ENCODE measurements at places on chromosomes 4 and X.

- DNase-seq = no peak
Observed at GRCh38 chr4:156962058-156962358, 9.6 kb downstream of the PDGFC start.

GRCh38 chrX:96563646-96564045 is 121.0 kb upstream of the DIAPH2 start:
- DNase-seq = no peak

DNA sequence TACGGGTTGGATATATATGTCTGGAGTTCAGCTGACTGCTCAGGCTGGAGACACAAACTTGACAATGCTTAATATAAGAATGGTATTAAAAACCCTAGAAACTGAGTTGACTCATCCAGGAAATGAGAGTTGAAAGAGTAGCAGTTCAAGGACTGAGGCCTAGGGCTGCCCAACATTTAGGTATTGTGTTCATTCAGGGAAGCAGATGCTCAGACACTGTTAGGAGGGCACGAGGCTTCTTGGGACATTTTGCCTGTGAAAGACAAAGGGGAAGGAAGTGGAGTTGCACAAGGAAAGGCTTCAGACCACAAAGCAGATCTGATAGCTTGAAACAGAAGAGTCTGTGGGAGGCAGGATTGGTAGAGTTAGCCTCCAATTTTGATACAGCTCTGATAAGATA is 52.0 kb upstream of the HS3ST1 start:
- DNase-seq = peak; percentile 82

GRCh38 chrX:77088233-77088632 is 359.0 kb upstream of the FGF16 start:
- no peak for DNase-seq

- no peak for DNase-seq
Observed at GRCh38 chr4:33054656-33055196, 2334.6 kb downstream of the PCDH7 start.

DNA sequence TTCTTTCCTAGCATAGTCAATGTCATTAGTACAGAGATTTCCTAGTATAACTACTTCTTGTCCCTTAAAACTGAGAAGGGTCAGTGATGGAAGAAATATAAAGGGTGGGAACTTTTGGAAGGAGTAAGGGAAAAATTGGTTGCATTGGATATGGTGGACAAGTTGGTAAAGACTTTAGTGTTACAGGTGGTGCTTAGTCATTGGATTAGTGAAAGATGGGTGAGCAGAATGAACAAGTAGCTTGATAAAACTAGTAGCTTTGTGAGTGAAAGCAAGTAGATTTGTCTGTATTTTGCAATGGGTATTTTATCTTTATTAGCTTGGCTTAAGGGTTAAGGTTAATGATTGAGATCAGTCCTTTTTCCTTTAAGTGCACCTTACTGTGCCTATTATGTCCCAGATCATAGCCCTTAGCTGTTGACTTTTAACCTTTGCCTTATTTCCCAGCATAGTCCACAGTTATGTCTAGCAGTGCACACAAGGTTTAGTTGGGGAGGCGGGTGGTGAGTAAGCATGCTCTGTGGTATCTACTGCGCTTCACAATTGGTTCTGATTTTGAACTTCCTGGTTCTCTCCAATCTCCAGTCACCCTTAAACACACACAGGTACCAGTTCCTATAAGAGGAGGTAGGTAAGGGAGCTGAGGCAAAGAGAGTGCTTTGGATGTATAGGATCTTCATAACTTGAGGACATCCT is 9.5 kb downstream of the WDR44 start:
- DNase-seq = no peak

GRCh38 chr4:87783781-87784180 is 15.6 kb upstream of the IBSP start:
- DNase-seq = no peak

- DNase-seq = no peak
Observed at GRCh38 chrX:110732266-110732665, 63.4 kb downstream of the CHRDL1 start.

DNA sequence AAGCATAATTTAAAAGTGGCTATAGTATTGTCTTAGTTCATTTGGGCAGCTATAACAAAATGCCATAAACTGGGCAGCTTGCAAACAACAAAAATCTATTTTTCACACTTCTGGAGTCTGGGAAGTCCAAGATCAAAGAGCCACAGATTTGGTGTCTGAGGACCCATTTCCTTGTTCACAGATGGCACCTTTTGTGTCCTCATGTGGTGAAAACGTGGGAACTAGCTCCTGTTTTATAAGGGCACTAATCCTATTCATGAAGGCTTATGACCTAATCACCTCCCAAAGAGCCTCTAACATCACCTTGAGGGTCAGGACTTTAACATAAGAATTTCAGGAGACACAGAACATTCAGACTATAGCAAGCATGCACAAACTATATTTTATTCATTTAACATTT is 126.5 kb upstream of the WDFY3 start:
- DNase-seq = no peak

- no peak for DNase-seq
Observed at GRCh38 chrX:116975517-116975916, 512.7 kb upstream of the CT83 start.

DNA sequence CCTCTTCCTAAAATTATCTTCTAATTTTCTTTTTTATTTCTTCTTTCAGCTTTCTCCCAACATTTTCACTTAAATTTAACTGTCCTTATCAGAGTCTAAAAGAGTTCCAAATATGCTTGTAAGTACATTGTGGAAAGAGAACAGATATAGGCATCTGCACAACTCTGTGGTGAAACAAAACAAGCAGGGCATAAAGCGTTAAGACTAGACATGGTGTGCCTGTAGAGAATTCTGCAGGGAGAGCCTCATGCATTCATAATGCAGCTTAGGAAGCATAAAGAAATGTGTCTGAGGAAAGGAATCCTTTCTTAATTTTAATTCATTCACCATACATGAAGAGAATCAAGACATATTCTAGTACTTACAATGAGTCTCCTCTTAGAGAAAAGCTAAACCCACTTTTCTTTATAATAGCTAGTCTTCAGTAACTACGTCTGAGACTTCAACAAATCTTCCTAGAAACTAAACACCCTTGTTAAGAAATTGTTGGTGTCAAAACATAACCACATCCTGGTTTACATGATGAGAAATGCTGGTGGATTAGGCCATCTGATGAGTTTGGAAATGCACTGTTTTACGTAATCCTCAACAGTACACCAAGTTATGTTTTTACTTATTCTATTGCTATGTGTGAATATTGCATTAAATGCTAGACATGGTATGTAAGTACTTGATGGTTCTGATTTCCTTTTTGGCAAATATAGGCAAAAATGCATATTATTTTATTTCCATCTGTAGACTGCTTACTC is 307.8 kb upstream of the GIMD1 start:
- peak; percentile 73 for DNase-seq

- DNase-seq = peak; percentile 87
Observed at GRCh38 chrX:17046478-17047097, 100.1 kb downstream of the REPS2 start.

DNA sequence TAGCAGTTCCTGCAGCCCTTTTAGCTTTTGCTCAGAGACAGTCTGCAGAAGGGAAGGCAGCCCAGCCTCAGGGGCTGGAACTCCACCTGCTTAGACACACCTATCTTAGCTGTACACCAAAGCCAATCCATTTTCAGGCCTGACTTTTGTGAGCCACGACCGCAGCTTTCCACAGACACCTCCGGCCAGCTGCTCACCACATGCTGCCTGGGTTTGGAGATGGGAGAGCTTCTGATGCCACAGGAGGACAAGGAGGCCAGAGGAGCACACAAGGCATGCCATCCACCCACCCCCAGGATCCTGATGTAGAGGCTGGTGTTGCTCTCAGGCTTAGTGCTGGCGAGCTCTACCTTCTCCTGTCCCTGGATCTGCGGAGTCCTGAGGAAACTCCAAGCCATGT is 141.8 kb upstream of the NALF2 start:
- no peak for DNase-seq

DNA sequence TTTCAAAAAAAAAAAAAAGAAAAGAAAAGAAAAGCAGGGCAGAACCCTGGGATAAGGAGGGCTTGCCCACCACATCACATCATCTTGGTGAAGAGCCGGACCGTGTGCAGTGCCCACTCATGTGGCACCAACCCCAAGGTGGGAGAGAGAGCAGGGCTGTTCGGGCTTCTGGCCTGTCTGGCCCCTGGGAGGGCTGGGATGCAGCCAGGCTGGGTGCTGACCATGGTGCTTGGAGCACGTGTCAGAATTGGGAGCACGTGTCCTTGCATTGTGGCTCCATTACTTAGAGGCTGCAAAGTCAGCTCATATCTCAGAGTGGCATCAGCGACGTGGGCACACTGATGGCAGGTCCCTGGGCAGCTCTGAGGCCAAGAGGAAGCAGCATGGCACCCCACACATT is 100.9 kb upstream of the AFAP1 start:
- no peak for DNase-seq

GRCh38 chr4:26300314-26301307 is 20.2 kb upstream of the RBPJ start:
- no peak for DNase-seq

DNA sequence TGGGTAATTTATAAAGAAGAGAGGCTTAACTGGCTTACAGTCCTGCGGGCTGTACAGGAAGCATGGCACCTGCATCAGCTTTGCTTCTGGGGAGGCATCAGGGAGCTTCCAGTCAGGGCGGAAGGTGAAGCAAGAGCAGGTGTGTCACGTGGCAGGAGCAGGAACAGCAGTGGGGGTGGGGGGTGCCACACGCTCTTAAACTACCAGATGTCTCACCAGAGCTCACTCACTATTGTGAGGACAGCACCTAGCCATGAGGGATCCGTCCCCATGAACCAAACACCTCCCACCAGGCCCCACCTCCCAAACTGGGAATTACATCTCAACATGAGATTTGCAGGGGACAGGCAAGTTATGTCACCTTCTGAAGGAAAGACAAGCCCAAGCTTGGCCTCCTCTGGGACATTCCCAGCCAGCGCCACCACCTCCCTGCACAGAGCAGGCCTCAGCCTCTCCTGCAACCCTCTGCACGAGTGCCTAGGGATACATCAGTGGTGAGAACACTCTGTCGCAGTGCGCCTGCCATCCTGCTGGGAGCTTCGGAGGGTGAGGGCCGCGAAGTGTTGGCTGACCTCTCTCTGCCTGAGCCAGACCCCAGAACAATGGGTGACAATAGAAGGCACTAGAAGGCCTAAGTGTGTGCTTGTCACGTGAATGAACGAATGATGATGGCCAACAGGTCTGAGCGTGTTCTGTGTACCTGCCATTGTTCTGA is 244.3 kb downstream of the EVC2 start:
- DNase-seq = no peak

DNA sequence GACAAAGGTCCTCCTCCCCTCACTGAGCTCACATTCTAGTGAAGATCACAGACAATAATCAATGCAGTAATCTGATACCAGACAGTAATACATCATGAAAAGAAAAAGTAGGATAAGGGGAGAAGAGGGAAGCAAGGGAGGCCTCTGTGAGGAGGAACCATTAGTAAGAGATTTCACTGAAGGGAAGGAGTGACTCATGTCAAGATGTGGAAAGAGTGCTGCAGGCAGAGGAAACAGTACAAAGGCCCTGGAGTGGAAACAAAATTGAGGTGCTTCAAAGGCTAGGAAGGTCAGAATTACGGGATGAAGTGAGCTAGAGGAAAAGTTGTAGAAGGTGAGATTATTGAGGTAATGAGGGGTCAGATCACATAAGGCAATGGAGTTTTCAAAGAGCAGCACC is 38.1 kb downstream of the LAMTOR3 start:
- peak; percentile 40 for DNase-seq

GRCh38 chr4:141669501-141669900 is 33.1 kb downstream of the IL15 start:
- DNase-seq = no peak

DNA sequence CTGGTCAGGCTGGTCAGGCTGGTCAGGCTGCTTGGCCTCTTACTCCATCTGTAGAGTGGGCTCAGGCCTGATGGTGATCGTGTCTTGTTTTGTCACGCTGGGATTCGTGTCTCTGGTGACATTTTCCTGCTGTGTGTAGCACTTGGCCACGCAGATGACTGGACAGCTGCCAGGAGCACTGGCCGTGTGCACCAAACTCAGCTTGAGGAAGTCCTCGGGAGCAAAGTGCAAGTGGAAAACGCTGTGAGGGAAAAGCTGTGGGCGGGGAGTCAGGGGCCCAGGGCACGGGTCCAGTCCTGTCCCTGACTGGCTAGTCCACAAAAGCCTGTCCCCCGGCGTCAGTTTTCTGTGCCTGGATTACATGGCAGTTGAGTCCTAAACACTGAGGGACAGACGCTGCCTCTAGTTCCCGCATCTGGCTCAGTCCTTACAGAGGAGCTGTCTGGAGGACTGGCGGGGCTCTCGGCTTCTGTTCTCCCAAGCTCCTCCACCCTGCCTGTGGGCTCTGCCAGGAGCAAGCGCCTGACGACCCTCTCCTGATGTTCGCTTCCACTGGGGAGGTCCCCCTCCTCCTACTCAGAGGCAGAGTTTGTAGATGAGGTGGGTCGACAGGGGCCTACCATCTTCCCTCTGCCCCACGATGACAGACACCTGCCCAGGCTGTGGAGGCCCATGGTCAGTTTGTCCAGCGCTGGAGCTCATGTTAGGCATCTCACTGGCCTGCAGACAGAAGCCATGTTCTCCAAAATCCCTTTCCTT is 35.9 kb upstream of the GRPEL1 start:
- peak; percentile 16 for DNase-seq

All from hematopoietic multipotent progenitor cell treated with erythropoietin and hydrocortisone succinate and interleukin-3 and kit ligand, for 6 days (in vitro differentiated cells).